ENCODE measurements at places on chromosomes 11 and 22.

DNA sequence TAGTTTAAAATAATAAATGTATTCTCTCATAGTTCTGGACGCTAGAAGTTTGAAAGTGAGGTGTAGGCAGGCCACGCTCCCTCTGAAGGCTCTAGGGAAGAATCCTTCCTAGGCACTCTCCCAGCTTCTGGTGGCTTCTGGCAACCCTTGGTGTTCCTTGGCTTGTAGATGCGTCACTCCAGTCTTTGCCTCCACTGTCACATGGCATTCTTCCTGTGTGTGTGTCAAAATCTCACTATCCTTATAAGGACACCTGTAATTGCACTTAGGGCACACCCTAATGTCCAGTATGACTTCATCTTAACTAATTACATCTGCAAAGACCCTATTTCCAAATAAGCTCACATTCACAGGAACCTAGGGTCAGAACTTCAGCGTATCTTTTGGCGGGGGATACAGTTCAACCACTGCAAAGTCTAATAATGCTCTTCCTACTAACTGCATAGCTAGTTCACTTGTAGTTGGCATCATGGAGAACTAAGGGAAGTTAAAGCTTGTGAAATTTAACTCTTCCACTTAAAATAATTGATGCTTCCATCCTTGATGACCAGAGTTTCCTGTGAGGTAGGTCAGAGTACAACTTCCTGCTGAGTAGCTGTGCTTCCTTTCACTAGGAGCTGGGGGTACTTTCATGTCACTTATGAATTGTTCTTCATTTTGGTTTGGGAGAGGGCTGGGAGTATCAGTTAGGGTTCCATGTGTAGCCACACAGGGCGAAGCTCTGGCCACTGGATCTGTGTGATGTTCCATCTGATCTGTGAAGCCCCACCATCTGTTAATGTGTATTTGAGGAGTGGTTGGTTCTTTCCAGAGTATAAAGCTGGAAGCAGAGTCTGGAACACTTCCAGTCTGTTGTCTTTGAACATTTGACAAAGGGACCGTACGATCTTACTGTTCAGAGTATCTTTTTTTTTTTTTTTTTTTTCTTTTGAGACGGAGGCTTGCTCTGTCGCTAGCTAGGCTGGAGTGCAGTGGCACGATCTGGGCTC is 10.5 kb downstream of the YWHAH start:
- DNase-seq, result no peak

DNA sequence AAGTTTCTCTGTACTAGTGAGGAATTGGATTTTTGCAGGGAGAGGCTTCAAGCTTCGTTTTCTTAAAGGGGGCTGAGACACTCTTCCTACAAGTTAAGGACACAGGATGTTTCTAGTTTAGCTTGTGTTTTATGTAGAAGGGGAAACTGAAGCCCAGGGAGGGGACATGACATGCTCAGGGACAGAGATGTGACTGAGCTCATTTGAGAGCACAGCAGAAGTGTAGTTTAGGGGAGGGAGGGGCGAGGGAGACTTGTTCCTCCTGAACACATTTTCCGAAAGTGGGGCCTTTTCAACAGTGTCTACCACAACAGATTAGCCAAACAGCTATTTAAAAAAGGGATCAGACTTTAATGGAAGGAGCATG is 148.1 kb downstream of the FBXO7 start:
- no peak for DNase-seq

DNA sequence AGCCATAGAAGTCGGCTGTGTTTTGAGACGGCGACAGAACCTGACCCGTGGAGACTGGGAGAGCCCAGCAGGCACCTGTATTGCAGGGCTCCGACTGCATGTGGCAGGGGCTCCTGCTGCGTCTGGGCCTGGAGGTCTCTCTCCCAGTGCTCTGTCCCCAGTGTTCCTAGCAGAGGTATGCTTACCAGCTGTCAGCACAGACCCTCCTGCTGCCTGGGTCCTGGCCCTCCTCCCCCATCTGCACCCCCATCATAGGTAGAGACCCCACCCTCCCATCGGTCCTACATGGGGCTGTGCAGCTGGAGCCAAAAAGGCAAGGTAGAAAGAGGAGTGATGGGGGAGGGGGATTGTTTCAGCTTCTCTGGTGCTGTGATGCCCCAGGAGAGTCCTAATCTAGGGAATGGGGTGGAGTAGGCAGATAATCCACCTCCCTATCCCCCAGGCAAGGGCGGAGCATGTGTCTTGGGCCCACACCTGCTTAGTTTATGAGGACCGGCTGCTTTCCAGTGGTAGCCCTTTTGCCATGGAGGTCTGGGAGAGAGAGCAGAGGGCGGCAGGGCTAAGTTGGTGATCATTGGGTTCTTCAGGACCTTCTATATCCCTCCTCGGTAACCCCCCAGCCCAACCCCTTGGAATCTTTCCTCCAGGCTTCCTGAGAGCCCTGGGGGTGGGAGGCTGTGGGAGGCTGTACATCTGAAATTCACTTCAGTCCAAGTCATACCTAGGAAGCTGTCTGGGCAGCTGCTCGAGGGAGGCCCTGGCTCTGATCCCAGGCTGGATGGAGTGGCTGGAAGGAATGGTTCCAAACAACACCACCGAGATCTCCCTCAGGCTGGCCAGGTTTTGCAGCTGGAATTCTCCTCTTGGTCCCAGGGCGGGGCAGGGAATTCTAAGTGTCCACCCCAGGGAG is 5.3 kb downstream of the SLC7A4 start:
- DNase-seq, result no peak

DNA sequence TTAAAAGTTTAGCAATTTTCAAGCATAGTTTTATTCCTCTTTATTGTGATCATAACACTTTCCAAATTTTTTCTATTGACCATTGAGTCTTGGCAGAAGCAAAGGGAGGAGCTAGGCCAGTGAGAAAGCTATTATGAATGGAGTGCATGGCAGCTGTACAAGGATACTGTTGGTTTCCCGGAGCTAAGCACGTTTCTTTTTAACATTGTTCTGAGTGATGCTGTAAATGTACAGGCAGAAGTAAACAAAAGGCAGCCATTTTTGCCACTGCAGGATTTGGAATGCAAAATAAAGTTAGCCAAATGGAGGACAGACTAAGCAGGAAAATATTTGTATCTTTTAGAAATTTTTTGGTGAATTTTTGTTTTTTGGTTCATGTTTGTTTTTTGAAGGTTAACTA is 16.2 kb downstream of the CBL start:
- DNase-seq, result no peak

- no peak for DNase-seq
These were observed 173.3 kb upstream of the PDGFD start for GRCh38 chr11:104337273-104337672.

DNA sequence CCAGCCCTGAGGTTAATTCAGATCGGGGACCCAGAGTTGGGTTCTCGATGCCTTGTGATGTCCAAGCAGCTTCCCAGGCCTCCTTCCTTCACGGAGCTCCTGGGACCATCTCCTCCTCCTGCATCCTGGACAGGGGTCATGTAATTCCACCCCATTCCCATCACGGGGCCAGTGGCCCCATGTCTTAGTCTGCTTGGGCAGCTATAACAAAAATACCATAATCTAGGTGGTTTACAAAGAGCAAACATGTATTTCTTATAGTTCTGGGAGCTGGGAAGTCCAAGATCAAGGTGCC is 41.7 kb upstream of the PRDM11 start:
- no peak for DNase-seq

GRCh38 chr11:73366265-73366610 is 10.0 kb upstream of the RELT start:
- DNase-seq, result peak; percentile 59

GRCh38 chr11:9126636-9127035 is 35.2 kb upstream of the SCUBE2 start:
- no peak for DNase-seq

DNA sequence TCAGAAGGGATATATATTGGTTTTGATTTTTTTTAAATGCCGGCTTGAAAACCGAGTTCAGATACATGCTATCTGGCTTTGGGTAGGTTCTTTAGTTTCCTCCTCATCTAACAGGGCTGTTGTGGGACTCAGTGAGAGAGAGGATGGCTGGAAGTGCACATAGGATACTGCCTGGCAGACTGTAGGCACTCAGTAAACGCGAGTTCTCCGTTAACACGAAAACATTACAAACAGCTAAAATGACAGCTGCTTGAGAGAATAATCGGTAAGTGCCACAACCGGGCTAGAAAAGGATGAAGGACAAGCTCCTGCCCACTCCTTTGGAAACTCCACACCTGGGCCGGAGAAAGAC is 369 bp downstream of the XRRA1 start:
- peak; percentile 38 for DNase-seq

DNA sequence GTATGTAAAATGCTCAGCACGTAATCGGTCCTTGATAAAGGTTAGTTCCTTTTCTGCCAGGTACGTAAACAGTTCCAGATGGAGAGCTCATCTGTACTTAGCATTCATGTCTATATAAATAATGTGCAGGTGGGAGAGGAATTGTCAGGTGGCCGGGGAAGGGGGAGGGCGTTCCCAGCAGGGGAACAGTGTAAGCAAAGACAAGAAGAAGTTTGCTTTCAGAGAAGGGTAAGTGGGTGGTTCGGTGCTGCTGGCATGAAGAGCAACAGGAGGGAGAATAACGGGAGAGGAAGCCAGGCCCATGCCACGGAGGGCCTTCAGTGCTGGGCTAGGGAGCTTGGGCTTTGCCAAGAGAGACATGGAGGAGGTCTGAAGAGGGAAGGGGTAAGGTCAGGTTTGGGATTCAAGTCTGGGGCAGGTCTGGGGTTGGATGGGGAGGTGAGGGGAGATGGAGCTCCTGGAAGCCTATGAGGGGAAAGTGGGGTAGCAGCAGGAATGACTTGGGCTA is 11.4 kb upstream of the WNT11 start:
- DNase-seq, result no peak

- DNase-seq, result no peak
These were observed 12.1 kb downstream of the HPS4 start for GRCh38 chr22:26471522-26471921.

GRCh38 chr22:27269751-27270543 is 531.6 kb downstream of the MN1 start:
- no peak for DNase-seq

- DNase-seq, result no peak
These were observed 72.7 kb downstream of the KCNQ1 start for GRCh38 chr11:2517386-2518064.

DNA sequence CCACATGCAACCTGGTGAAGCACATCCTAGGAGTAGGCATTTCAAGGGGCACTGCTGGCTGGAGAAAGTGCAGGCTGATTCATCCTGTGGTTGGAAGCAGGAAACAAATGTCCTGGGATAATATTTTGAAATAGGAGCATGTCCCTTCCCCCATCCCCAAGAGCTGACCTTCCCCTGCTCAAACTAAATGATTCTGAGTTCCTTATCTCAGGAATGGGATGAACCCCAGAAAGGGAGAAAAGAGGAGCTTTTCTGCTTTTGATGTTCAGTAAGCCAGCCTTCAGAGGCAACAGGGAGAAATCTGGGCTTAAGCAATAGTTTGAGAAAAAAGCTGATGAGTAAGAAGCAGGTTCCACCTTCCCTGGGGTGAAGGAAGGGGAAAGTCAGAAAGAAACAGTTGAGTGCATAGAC is 19.5 kb upstream of the SPON1 start:
- no peak for DNase-seq

DNA sequence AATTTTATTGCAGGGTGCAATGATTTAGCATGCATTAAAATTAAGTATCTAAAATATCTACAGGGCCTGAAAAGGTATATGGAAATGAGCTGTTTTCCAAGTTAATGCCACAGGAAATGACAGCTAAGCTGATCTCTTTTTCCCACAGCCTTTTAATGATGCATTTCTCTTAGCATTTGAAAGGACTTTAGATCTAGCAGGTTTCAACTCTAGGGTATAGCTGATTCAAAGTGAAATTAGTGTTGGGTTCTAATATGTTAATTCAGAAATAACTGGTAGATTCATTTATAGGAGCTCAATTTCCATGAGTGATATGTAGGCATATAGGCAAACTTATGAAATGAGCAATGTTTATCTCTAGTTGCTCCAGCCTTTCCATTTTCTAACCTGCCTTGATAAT is 274.2 kb downstream of the CASP12 start:
- DNase-seq, result no peak

- no peak for DNase-seq
These were observed 6.5 kb upstream of the UCP2 start for GRCh38 chr11:73989156-73989555.

DNA sequence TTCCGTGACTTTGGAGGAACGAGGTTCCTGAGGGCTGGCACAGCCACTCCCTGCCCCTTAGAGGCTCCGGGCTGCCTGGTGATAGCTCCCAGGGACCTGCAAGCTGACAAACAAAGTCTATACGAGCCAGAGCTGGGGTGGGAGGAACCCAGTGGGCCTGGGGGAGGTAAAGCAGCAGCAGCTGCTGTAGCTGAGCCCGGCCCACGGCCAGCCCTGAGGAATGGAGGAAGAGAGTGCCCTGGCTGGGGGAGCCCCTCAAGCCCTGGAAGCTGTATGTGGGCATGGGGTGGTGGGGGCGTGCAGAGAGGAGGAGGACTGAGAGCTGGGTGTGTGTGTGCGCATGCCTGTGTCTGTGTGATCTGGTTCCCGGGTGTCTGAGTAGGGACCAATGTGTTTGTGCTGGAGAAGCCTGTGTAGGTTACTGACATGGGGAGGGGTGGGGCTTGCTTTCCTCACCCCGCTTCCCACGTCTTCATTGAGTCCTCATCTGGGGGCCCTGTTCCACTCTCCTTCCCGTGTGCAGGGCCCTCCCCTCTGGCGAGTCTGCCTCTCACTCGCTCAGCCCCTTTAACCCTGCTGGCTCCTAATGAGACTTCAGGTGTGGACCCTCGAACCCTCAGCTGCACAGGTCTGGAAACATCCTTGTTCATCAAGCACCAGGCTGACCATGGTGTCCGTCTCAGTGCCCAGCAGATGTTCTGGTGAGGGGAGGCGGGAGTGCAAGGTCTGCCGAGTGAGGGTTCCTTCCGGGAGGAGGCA is 10.8 kb downstream of the ST3GAL4 start:
- no peak for DNase-seq

DNA sequence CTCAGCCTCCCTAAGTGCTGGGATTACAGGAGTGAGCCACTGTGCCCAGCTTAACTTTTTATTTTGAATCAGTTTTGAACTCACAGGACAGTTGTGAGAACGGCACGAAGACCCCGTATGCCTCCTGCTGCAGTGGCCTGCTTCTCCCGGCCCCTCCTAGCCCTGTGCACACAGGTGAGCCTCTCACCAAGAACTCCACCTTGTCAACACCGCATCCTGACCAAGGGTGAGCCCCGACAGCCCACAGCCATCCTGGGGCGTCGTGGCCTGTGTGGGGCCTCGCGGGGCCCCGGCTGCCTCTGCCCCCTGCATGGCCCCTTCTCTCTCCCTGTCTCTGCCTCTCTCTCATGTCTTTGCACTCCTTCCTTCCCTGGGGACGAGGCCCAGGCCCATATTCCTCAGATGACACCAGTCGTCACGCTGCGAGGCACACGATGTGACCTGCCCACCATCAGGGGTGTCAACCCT is 38.8 kb downstream of the GNB1L start:
- no peak for DNase-seq

All from OCI-LY7 (cell line).